ENCODE measurements at places on chromosomes 3 and 15. TPM values are rescaled to one million over a fixed set of nuclear protein-coding genes. Genes with fewer than 3 reads are reported as not detected.

ZNF80 gene
- total RNA-seq, result not detected

SPTBN5 gene
- 11.9 TPM for total RNA-seq

GRCh38 chr3:108455212-108455705 is 55.1 kb downstream of the MYH15 start:
- no peak for DNase-seq

DNA sequence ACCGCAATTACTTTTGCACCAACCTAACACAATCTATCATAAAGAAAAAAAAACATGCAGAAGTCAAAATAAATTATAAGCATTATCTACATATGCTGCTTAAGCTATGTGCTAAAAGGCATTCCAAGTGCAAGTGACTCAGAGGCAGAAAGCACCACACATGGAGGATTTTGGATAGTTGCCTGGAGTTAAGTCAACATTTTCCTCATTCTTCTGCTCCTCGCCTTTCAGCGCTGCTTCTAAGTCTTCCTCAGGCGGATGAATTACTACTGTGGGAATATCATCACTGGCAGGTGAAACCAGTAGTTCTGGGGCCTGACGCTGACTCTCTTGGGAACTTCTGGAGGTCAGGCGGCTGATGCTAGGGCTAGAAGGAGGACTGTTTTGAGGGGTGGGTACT is 53.1 kb downstream of the SLC4A7 start:
- DNase-seq, result peak; percentile 45

- DNase-seq, result no peak
Observed at GRCh38 chr3:117566926-117567325, 857.3 kb downstream of the TUSC7 start.

DNA sequence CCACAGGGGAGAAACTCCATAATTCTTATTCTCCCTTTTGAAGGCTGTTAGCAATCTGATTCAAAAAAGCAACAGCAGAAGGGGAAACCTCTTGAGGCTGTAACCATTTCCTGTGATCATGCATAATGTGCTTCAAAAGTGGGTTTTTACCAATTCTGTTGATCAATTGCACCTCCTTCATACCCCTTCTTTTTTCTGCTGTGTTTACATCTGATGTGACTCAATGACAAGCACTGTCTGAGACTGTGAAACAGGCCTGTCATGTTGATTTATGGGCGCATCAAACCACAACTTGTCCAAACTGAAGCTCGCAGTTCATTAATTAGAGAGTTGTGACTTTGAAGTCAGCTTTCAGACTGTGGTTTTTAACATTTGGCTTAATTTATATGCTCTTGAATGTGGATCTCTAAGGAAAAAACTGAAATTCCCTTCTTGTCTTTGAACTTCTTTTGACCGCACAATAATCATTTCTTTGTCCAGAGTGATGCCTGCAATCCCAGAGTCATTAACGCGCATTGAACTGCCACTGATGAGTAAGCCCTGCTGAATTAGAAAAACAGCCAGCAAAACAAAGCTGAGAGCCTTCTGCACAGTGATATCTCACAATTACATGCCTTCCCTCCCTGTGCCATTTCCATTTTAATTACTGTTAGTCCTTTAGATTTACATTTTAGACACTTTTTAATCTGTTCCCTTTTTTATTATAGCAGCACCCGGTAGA is 532.8 kb downstream of the FOXP1 start:
- DNase-seq, result no peak

DNA sequence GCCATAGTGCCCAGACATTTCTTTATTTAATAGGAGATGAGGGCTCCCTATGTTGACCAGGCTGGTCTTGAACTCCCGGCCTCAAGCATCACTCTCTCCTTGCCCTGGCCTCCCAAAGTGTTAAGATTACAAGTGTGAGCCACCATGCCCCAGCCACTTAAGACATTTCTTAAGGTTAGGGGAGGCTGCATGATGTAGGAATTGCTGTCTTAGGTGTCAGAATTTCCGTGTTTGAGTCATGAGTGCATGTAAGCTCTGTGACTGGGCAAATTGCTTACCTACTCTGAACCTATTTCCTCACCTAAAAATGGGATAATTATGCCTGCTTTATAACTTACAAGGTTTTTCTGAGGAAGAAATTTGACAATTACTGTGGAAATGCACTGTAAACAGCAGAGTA is 34.2 kb upstream of the SIAH2 start:
- DNase-seq, result no peak
